Effector CD4-positive, alpha-beta T cell (primary cell): ENCODE measurements at places on chromosomes 7 and 10.

DNA sequence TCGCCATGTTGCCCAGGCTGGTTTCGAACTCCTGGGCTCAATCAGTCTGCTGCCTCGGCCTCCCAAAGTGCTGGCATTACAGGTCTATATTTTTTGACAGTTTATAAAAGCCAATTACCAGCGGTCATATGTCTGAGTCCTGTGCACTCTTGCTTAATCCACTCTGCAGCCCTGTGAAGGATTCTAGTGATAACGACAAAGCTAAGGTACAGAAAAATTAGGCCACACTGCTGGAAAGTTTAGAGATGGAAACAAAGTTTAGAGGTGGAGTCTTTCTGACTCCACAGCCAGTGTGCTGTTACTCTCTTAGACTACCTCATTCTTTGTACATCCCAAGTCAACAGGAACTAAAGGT is 707 bp downstream of the PTER start:
- DNase-seq = no peak

- DNase-seq = no peak
Measured at GRCh38 chr7:140607441-140607989, 33.1 kb downstream of the DENND2A start.

DNA sequence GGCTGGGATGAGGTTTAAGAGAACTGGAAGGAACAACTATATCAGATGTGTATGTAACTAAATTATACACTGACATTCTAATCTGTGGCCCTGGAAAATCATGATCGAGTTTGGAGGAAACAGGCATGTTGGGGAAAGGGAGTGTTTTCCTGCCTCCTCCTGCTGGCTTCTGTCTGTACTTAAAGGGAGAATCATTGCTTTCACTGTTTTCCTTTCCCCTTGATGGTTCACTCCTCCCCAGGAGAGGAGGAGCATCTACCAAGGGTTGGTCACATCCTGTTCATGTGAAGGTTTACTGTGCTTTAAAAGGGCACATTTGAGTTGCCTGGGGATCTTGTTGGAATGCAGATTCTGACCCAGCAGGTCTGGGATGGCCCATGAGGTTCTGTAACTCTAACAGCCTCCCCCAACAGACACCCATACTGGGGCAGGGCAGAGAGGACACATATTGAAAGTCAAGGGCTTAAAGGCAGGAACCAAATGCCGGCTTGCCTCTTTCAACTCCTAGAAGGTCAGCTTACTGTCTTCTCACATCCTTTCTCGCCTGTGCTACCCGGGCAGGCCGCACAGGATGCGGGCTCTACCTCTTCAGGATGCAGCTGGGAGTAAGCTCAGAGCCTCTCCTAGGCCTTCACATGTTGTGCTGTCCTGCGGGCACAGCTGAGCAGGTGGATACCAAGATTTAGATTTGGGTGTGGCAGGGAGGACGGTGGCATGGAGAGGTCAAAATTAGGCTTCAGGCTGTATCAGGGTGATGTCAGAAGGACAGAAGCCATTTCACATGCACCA is 694.8 kb downstream of the KCNMA1 start:
- no peak for DNase-seq

- DNase-seq = no peak
Measured at GRCh38 chr7:137606061-137606674, 240.6 kb downstream of the DGKI start.

DNA sequence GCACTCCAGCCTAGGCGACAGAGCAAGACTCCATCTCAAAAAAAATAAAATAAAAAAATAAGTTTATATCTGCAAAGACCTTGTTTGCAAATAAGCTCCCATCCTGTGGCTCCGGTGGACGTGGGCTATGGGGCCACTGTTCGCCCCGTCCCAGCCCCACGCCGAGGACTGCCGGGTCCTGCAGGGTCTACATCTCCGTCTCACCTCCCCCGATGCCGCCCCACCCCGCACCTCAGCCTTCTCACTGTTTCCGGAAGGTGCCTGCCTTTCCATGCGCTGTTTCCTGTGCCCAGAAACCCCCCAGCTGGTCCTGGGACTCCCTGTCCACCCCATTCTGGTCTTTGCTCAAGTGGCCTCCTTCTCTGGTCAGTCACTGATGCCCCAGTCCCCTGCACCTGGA is 5.0 kb upstream of the INTS1 start:
- DNase-seq = no peak

DNA sequence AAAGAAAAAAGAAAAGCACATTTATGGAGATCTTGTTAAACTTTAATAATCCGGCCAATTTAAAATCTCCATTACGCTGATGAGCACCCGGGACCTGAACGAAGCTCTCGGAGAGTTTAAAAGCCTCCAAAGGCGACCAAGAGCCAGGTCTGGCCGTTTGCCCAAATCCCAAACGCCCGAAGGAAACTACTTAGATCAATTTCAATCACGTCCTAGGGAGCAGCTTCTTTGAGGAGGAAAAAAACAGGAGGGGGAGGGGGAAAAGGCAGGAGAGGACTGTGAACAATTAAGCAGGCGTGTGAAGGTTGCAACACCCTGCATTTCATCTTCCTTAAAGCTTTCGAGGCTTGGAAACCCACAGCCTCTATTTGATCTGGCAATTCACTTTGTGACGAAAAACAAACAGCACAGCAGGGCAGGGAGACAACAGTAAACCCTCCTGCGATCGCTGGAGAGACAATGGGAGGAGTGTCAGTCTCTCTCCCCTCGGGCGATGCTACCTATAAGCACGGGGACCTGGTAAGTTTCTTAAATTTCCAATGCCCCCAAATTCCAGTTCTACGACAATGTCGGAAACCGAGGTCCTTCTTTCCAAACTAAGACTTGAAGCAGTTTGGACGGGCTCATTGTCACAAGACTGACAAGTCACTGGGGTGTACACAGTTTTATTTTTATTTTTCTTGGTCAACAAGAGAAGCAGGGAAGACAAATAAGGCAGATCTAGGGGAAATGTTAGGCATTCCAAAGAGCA is 1.2 kb downstream of the KLF6 start:
- DNase-seq = peak; percentile 31

- DNase-seq = no peak
Measured at GRCh38 chr7:14018751-14019150, 29.3 kb upstream of the ETV1 start.

GRCh38 chr10:120103738-120104560 is 211.4 kb downstream of the SEC23IP start:
- no peak for DNase-seq

DNA sequence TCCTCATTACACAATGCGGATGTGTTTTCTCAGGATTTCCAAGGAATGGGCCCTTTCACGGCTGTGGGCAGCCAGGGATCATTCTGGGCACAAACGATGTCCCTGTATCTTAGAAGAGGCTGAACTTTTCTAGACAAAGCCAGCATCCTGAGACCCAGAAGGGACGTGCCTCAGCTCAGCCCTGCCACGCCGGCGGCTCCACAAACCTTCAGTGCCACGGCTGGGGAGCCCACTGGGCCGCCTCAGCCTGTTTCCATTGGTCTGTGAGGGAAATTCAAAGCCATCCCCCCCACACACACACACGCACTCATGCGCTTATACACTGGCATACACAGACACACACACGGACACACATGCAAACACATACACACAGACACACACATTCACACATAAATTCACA is 344.9 kb upstream of the MKI67 start:
- no peak for DNase-seq
